ENCODE measurements at places on chromosomes 11 and 22.

DNA sequence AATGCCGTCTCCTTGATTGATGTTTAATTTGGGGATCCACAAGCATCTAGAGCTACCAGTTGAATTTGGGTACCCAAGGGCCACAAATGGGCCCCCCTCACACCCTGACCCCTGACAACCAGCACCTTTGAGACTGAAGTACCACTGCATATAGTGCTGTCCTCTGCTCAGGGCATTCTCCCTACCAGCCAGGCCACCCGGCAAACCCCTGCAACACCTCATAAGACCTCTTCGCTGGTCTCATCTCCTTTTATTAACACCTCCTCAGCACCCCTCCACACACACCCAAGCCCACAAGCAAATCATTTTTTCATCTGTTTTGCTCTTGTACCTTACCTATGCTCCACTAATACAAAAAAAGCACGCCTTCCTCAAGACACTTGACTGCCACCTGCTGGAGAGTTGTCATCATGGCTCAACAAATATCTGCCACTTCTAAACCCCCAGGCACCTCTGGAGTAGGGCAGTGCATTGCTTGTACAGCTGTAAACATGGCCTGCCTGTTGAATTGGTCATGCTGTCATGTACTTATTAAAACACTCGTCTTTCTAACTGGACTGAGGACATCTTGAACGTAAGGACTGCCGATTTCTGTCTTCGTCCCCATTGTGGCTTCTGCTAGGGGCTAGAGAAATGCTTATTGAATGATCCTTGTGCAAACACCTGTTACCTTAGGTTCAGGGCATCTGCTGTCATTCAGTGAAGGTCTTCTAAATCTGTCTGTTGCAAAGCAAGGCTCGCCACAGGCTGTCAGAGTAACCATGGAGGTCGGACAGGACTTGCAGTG lies 66.5 kb downstream of the BMAL1 start:
- DNase-seq, result peak; percentile 36

GRCh38 chr11:68938816-68939582 lies 35.3 kb downstream of the IGHMBP2 start:
- no peak for DNase-seq

- no peak for DNase-seq
These were observed 6.8 kb downstream of the TBC1D22A start for GRCh38 chr22:46769191-46769675.

DNA sequence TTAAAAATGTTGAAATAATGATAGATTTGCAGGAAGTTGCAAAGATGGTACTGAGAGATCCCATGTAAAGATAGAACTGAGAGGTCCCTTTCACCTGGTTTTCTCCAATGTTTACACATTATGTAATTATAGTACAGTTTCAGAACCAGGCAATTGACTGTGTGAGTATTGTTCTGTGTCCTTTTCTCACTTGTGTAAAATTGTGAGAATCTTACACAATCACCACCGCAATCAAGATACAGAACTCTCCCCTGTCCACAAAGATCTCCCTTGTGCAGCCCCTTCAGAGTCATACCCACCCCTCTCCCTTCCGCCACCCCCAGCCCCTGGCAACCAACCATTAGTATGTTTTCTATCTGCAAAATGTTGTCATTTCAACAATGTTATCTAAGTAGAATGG lies 119.8 kb upstream of the NAV2 start:
- DNase-seq, result no peak

GRCh38 chr11:116778556-116778955 lies 5.8 kb upstream of the BUD13 start:
- no peak for DNase-seq

DNA sequence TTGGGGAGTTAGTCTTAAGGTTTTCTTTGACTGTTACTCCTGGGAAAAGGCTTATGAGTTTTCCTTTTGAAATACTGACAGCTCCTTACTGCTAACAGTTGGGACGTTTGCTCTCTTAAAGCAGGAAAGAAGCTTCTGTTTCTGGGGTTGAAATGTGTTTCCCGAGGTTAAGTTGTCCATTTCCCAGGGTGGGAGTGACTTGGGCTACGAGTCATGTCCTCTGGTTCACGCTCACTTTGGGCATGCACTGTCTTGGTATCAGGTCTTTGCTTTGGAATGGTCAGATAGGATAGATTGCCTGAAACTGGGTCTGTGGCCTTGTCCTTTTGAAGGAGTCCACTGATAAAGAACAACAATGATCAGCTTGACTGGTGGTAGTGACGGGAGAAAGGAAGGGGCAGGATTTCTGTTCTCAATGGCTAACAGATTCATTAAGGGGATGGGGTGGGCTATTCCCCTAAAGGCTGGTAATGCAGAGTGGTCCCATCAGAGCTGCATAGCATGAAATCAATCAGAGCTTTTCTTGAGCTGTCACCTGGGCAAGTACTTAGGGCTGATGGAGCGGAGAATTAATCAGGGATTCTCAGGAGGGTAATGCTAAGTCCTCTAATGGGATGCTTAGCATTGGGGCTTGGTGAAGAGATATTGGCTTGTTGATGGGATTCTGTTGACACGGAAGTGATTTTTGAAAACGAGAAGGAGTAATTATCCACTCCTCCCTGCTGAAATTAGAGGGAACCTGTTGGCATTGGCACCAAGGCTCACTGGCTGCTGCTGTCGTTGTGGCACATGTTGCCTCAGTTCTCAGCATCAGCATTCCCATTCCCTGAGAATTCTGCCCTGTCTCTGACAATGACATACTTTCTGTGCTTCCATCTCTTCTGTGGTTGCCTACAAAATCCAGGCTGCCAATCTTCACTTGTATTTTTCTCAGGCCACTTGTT lies 81.6 kb downstream of the TEAD1 start:
- no peak for DNase-seq

GRCh38 chr11:69882270-69882608 lies 63.0 kb upstream of the FGF3 start:
- DNase-seq, result no peak

- DNase-seq, result no peak
These were observed 125.5 kb downstream of the BBOX1 start for GRCh38 chr11:27166130-27166529.

DNA sequence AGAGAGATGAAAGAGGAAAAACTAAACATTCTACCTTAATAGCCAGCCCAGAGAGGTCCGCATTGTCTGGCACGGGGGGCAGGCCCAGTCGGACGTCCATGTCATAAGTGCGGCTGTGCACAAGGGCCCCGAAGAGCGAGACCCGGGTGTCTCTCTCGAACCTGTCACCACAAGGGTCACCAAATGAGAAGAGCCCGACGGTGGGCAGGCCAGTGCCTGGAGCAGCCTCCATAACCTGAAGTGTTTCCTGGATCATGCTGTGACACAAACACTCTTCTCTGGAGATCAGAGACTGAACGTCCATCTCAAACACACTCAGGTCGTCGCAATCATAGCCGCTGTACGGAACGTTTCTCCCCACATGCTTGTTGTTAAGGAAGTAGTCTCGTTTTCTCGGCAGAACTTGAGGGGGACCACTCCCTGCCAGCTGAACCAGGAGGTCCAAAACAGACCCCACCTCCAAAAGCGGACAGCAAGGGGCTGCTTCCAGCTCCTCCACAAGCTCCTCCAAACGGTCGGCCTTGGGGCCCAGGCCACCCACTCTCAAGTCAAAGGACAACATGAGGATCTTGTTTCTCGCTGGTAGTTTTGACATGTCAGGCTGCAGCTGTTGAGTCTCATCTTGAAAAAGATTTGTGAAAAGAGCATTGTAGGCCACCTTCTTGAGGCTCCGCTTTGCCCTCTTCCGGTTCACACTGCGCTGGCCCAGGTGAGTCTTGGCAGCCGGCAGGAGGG lies 971 bp downstream of the TUBGCP6 start:
- DNase-seq, result no peak

GRCh38 chr11:72124046-72124445 lies 11.5 kb upstream of the FOLR3 start:
- DNase-seq, result no peak

DNA sequence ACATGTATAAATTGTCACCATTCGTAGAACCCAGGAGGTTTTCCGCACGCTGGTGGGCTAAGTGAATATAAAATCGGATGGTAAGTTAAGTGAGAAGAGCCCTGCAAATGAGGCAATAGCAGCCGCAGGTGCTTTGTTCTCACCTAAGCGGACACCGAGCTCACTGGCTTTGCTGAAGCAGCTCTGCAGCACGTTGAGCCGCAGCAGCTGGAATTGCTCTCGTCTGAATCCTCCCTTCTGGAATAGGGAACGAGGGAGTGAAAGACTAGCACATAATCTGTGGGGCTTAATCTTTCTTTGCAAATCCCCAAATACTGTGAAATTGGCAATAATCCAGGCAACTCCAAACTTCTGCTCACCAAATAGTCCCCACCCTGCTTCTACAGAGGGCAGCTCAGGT lies 488.1 kb downstream of the NTM start:
- no peak for DNase-seq

- no peak for DNase-seq
These were observed 223.0 kb upstream of the ANO5 start for GRCh38 chr11:21969841-21970240.

DNA sequence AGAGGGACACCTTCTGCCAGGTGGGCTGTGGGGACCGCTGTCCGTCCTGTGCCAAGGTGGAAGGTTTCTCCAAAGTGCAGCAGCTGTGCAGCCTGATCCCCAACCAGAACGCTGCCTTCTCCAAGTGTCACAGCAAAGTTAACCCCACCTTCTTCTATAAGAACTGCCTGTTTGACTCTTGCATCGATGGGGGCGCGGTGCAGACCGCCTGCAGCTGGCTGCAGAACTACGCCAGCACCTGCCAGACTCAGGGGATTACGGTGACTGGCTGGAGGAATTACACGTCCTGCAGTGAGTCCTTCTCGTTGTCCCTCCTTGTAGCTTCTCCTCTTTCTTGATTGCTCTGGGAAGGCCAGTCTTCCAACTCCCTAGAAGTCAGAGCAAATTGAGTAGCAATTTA lies 44.8 kb downstream of the TECTA start:
- DNase-seq, result no peak

- DNase-seq, result no peak
These were observed 47.6 kb downstream of the OR4C45 start for GRCh38 chr11:50080256-50080655.

- no peak for DNase-seq
These were observed 21.0 kb upstream of the SWAP70 start for GRCh38 chr11:9642894-9643293.

DNA sequence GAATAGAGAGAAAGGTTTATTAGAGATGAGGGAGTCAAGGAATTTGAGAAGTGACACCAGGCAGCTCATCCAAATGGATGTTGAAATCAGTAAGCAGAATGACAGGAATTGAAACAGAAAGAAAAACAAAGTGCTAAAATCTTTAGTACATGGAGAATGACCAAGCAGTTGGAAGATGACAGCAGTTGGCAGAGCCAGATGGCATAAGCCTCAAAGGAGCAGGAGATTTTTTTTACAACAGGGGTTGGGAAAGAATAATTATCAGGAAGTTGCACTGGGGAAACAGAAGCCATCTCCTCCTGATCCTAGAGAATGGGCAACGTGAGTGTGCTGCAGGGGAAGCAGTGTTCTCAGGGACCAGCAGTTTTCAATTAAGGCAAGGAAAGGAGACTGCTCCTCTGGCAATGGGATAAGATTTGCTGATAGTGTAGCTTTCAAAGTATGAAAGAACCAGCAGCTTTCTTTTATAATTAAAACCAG lies 28.9 kb downstream of the RAB39A start:
- DNase-seq, result no peak

- DNase-seq, result no peak
These were observed 207.5 kb downstream of the CTTN start for GRCh38 chr11:70605846-70606245.

DNA sequence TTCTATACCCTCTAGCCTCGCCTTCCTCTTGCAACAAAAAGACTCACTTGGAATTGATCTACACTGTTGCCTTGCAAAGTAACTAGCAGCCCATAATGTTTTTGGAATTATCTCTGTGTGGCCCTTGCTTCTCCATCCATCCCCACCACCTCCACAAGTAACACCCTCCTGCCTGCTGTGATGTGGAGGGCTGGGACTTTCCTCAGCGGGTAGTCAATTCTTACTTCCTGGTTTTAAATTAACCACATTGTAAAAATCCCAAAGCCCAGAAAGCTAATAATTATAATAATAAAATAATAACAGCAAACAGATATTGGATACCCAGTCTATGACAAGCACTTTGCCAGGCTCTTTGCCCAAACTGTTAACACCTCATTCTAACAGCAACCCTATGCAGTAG lies 40.8 kb upstream of the GALNT18 start:
- DNase-seq, result no peak

DNA sequence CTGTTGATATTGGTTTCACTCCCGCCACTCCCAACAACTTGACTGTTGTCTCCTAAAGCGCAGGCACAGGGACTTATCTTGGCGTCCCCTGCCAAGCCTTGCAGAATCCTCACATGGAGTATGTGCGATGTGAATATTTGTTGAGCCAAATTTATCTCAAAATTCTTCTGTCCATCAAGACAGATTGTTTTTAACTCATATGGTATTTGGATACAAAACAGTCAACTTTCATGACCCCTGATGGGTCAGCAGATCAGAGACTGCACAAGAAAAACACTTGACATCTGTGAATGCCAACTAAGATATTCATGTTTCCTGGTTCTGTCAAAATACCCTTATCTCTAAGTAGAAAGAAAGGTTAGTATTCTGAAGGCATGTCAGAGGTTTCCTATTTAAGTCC lies 221.7 kb upstream of the BLID start:
- DNase-seq, result no peak

GRCh38 chr11:88275636-88276035 lies 61.9 kb downstream of the CTSC start:
- DNase-seq, result no peak

DNA sequence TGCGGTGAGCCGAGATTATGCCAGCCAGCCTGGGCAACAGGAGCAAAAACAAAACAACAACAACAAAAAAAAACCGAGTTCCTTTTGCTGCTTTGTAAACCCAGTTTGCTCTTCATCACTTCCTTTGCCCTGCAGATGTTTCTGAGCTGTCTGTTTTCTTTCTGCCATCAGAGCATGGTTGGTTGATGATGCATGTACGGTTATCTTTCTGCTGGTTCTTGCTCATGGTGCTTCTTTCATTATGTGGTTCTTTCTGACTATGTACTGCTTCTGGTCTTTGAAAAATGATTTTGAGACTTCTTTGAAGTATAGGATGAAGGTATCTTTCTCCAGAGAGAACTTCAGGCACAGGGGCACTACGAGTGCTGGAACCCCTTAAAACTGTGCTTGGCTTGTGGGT lies 13.2 kb downstream of the TANGO2 start:
- no peak for DNase-seq

- DNase-seq, result no peak
These were observed 775.6 kb downstream of the BRD1 start for GRCh38 chr22:49052023-49052538.

GRCh38 chr11:19756675-19757475 lies 44.2 kb downstream of the NAV2 start:
- DNase-seq, result no peak

- no peak for DNase-seq
These were observed 26.1 kb upstream of the TTLL12 start for GRCh38 chr22:43213051-43213450.

Data from stimulated activated CD4-positive, alpha-beta T cell treated with anti-CD3 and anti-CD28 coated beads, Interleukin-12 subunit alpha, Interleukin-12 subunit beta, amount 100 ng/mL, for 24 hours (primary cell).